ENCODE measurements at places on chromosomes 11 and 22. TPM values are rescaled to one million over a fixed set of nuclear protein-coding genes. Genes with fewer than 3 reads are reported as not detected.

DNA sequence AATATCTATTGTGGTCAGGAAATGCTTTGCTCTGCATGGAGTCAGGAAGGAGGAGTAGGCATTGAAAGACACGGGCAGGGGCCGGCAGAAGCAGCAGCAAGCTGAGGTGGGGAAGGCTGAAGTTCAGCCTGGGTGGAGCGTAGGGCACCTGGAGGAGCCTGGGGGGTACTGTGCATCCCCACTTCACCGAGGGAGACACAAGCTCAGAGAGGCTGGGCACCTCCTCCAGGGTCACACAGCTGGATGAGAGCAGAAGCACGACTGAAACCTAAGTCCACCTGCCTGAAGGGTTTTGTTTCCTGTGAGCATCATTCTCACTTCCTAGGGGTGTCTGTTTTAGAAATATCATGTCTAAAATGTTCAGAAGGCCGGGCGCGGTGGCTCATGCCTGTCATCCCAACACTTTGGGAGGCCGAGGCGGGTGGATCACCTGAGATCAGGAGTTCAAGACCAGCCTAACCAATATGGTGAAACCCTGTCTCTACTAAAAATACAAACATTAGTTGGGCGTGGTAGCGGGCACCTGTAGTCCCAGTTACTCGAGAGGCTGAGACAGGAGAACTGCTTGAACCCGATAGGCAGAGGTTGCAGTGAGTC lies 138.3 kb downstream of the MPPED1 start:
- no peak for DNase-seq

- DNase-seq = no peak
Measured at GRCh38 chr11:84413549-84413948, 1127.4 kb upstream of the CCDC90B start.

DLG2 gene
- 0.54 TPM for polyA plus RNA-seq

- DNase-seq = no peak
Measured at GRCh38 chr11:20874358-20874757, 205.0 kb downstream of the NELL1 start.

DNA sequence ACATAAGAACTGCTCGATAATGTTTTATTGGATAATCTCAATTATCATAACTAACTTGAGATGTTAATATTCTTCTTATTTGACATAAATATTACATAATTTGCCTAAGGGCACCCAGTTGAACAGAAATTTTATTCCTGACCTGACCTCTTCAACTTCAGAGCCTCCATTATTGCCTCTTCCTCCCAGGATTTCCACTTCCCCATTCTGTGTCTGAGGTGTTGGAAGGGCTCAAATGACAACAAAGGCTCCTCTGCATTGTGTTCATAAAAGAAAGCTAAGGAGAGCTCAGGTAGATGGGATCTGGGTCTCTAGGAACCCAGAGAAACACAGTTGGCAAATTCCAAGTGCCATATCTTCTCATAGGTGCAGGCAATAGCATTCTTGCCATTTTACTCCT lies 61.2 kb upstream of the ARHGAP20 start:
- no peak for DNase-seq

GRCh38 chr22:44538051-44538450 lies 40.0 kb upstream of the RTL6 start:
- DNase-seq = no peak

DNA sequence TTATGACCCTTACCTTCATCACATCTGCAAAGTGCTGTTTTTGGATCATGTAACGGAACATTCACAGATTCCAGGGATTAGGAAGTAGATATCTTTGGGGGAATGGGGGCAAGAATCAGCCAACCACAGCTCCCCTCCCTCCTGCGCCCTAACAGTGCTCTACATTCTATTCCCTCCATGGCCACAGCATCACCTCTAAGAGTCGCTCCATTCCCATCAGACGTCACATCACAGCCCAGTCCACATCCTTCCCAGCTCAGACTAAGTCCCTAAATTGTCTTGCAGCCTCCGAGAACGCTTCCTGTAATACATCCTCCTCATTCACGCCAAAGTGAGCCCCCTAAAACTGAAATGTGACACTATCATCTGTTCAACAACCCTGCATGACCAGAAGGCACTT lies 5.9 kb downstream of the SCGB1D1 start:
- no peak for DNase-seq

C22orf31 gene
- polyA plus RNA-seq = not detected

MYOD1 gene
- polyA plus RNA-seq = not detected

FGF3 gene
- not detected for polyA plus RNA-seq

PRR33 gene
- not detected for polyA plus RNA-seq

SPINDOC gene
- 13.9 TPM for polyA plus RNA-seq

GRCh38 chr11:134032043-134032442 lies 36.8 kb upstream of the JAM3 start:
- no peak for DNase-seq

MIOX gene
- polyA plus RNA-seq = 0.06 TPM

- DNase-seq = peak; percentile 66
Measured at GRCh38 chr11:122661182-122661945, 5.8 kb downstream of the UBASH3B start.

OR10W1 gene
- not detected for polyA plus RNA-seq
